ENCODE measurements at places on chromosomes 16 and 17.
A peak's percentile ranks its signal among the peaks of the same experiment; 100 is the strongest.

GRCh38 chr17:47735139-47735464, 2.1 kb downstream of the TBX21 start:
- DNase-seq, result no peak

GRCh38 chr16:55628306-55628968, 27.4 kb upstream of the SLC6A2 start:
- no peak for DNase-seq

DNA sequence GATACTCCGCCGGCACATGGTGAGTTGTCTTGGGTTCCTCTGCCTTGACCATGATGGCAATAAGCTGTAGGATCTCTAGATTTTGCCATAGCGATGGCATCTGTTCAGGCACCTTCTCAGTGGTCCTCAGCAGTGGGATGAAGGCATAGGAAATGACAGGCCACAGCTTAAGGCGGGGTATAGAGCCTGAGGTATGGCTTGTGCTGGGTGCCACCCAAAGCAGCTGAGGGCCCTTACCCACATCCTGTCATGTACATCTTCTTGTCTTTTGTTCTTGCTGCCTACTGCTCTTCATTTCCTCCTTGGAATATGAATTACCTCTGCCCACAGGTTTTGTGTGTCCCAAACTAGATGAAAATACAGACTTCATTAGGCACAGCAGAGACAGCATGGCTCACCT, 29.5 kb downstream of the KAT7 start:
- DNase-seq, result no peak

DNA sequence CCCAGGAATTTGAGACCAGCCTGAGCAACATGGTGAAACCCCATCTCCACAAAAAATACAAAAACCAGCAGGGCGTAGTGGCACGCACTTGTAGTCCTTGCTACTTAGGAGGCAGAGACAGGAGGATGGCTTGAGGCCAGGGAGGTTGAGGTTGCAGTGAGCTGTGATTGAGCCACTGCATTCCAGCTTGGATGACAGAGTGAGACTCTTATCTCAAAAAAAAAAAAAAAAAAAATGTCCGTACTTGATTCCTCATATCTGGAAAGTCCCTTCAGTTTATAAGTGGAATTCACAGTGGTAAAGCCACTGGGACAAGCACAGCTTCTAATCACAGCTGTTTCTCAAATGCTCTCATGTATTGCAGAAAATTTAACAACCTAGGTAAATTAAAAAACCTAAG, 78.6 kb upstream of the CREBBP start:
- DNase-seq, result no peak

GRCh38 chr16:89101303-89102040, 7.8 kb downstream of the ACSF3 start:
- DNase-seq, result no peak

DNA sequence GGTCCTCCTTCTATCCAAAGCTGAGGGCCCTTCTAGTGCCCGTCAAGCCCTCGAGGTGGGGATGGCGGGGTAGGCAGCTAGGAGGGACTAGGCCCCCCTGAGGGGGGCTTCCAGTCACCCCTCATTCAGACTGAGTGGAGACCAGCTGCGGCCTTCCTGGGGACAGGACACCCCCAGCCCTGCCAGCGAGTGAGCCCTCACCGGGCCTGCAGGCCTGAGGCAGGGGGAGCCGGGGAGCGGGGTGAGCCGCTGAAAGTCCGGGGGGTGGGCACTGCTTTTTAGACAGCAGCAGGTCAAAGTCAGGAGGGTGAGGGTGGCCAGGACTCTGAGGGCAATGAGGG, 8.7 kb upstream of the KREMEN2 start:
- peak; percentile 87 for DNase-seq

DNA sequence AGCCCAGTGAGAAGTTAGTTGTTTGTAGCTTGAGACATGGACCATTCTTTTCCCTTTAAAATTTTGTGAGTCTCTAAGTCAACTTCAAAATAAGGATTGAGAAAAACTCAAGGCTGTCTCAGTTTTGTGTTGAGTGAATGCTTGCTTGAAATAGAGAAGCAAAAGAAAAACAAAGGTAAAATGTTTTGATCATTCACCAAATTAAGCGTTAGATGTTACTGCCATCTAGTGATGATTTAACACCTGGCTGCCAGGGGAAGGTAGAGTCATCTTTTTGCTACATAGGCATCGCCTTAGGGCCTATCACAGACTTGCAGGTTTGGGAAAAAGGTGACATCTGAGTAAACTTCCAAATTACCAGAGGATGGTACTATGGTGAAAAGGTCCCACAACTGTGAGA, 74.4 kb downstream of the PCTP start:
- peak; percentile 23 for DNase-seq

DNA sequence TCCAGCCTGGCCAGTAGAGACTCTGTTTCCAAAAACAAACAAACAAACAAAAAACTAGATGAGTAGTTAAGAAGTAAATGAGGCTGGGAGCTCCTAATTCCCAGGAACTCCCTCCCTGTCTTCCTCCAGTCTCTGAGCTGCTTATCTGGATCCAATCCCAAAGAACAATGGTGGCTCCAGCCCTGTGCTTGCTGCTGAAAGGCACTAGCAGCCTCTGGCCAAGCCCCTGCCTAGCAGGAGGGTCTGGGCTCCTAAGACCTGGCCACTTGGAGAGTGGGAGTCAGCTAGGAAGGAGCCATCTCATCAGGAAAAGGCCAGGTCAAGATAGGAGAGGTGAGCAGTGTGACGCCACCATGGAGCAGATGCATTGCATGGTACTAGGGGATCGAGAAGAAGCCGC, 14.3 kb upstream of the SLC35B1 start:
- no peak for DNase-seq

DNA sequence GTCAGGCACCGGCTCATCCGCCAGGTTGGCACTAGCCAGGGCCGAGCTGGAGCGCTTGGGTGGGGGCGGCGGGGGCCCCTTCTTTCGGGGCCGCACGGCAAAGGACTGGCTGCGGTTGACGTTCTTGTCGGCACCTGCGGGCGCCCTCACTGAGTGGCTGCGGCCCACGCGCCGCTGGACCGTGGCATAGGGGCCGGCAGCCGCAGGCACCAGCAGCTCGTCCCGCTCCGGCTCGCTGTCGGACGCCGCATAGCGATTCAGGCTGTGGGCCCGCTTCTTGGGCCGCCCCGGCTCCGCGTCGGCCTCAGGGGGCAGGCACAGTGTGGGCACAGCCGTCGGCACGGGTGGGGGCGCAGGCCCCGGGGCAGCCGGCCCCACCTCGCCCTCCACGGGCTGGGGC, 15.9 kb downstream of the CASKIN1 start:
- DNase-seq, result no peak

DNA sequence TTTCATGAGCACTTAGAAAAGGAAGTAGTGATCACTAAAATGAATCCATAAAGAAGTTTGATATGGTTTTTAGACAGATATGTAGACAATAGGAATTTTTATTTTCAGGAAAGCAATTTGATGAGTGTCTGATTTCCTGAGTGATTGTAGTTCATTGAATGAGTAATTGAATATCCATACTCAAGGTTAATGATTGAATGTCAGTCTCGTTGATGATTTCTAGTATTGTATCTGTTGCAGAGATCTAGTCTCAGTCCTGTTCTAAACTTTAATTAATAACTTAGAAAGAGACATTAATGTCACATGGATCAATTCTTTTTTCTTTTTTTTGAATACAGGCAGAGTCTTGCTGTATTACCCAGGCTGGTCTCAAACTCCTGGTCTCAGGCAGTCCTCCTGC, 78.3 kb downstream of the NLK start:
- DNase-seq, result no peak

- no peak for DNase-seq
These were observed 7.9 kb downstream of the KRT37 start for GRCh38 chr17:41416479-41416878.

DNA sequence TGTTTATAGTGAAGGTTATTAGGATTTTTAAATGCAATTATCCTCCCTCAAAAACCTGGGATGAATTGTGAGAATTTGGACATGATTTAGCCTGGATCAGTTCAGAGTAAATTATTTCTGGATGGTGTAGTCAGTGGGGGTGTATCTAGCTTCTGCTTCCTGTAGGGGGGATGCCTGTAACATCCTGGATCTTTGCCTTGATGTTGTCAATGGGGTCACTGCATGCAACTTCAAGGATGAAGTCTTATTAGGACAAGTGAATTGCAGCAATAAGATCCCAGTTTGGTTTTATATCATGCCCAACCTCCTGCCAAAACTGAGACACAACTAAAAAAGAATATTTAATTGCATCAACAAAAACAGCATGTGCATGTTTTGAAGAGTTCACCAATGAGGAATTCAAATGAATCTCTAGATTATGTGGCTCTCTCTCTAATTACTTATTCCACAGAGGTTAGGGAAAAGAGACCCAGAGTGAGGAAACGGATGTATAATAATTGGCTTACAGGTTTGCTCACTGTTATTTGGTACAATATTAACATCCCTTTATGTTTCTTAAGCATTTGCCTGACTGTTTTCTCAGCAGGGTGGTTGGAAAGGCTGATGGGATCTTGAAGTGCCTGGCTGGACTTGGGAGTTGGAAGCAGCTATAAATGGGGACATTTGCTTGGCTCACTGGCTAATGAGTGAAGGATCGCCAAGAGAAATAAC, 159.8 kb downstream of the HS3ST3B1 start:
- no peak for DNase-seq

GRCh38 chr16:51820176-51820575, 669.1 kb upstream of the SALL1 start:
- DNase-seq, result no peak

DNA sequence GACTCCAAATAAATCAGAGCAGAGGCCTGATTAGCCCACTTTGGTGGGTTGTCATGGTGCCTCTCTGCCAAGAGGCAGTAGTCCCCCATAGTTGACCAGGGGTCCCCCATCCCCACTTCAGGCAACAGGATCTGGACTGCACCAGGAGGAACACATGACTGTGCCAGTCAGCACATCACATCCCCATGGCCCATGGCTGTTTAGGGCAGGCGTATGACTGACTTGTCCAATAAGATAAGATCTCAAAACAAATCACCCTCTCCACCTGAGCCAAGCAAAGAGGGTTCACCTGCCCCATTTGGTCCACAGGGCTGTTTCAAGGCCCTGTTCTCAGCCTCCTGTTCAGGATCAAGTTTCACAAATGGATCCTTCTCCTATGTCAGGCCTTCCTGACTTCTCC, 93.3 kb downstream of the C16orf78 start:
- peak; percentile 9 for DNase-seq

GRCh38 chr16:71513302-71513701, 12.9 kb upstream of the CHST4 start:
- no peak for DNase-seq

DNA sequence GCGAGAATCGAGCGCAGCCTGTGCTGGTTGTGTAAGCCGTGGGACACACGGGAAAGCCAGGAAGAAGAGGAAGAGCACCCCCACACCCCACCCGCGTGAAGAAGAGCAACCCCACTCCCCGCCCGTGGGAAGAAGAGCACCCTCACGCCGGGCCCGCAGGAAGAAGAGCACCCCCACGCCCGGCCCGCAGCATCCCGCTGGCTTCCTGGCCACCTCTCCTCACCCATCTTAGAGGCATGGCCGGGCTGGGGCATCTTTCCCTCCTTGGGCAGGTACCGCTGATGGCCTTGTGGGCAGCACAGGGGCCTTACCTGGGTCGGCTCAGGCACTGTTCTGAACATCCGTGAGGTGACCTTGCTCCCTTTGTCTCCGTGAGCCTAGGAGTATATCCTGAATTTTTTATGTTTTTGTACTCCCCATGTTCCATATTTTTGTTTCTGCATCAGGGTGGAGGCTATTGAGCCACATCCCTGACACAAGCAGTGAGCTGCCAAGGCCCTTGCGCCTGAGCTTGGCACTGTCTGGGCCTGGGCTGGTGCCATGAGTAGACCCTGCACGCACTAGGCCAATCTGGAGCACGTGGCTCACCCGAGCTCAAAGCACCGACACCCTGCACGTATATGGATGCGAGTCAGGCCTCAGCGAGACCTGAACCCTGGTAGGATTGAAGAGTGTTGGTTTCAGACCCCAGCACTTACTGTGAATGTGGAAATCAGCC, 71.4 kb upstream of the KCTD5 start:
- peak; percentile 41 for DNase-seq

- DNase-seq, result peak; percentile 89
These were observed 62.1 kb downstream of the RMI2 start for GRCh38 chr16:11407047-11407982.

- peak; percentile 76 for DNase-seq
These were observed 12.4 kb downstream of the BCAR1 start for GRCh38 chr16:75238853-75239541.

DNA sequence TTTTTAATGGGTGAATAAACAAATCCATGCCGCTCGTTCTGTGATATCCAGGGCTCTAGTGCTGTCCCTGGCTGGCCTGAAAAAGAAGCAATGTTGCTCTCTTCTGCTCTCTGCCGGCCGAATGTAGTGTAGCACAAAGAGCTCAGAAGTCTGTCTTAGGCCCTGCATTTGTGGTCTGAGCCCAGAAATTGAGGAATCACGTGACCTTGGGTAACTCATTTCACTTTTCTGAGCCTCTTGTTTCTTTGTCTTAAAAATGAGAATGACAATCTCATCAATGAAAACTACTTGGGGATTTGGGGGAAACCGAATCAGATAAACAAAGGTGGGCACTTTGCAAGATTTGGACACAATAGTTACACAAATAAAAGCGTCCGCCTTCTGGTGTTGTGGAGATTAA, 381.6 kb upstream of the ASIC2 start:
- peak; percentile 59 for DNase-seq

GRCh38 chr16:82633964-82634600, 7.3 kb downstream of the CDH13 start:
- DNase-seq, result no peak

DNA sequence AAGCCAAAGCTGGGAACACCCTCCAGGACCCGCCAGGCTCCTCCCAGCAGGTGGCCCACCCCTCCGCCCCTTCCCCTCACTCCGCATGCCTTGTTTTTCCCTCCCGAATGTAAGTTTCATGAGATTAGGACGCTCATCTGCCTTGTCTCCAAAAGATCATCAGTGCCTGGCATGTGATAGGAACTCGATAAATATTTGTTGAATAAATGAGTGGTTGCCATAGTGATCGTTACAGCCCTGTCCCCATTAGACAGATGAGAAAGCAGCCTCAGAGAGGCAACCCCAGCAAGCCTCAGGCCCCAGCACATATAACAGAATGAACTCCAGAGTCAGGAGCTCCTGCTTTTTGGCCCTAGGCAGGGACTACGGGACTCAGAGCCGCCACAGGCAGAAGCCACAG, 5.0 kb downstream of the CAMKK1 start:
- DNase-seq, result no peak

- DNase-seq, result peak; percentile 87
These were observed 1.7 kb upstream of the KPNA2 start for GRCh38 chr17:68033636-68034451.

GRCh38 chr17:8898126-8898525, 30.7 kb upstream of the PIK3R6 start:
- DNase-seq, result no peak

- DNase-seq, result peak; percentile 85
These were observed 836 bp upstream of the MMP15 start for GRCh38 chr16:58024486-58025350.

Measured in H7 (cell line).